ENCODE measurements at places on chromosomes 4 and X. TPM values are rescaled to one million over a fixed set of nuclear protein-coding genes. Genes with fewer than 3 reads are reported as not detected.

The PHKA1 gene
- 0.30 TPM for total RNA-seq

The HTRA3 gene
- total RNA-seq = not detected

The PLXNB3 gene
- total RNA-seq = 0.47 TPM

The SPON2 gene
- 18.9 TPM for total RNA-seq

The BMPR1B gene
- 0.36 TPM for total RNA-seq

The SLC6A14 gene
- total RNA-seq = 0.13 TPM

The STBD1 gene
- 0.26 TPM for total RNA-seq

The GCNA gene
- total RNA-seq = 5.2 TPM

The SRPX gene
- not detected for total RNA-seq

The SPATA18 gene
- not detected for total RNA-seq

The NXF2 gene
- total RNA-seq = not detected

The DKK2 gene
- 0.25 TPM for total RNA-seq

The FUNDC2 gene
- total RNA-seq = 53.0 TPM

The EPHA5 gene
- total RNA-seq = not detected

The MTMR8 gene
- 3.9 TPM for total RNA-seq

The CYP2U1 gene
- 5.8 TPM for total RNA-seq

The HTT gene
- 81.8 TPM for total RNA-seq

The PSAPL1 gene
- total RNA-seq = not detected

The C4orf50 gene
- total RNA-seq = 0.28 TPM

The AFM gene
- total RNA-seq = 0.18 TPM

The TREX2 gene
- total RNA-seq = 5.4 TPM

The DNAAF6 gene
- total RNA-seq = not detected

The CCDC110 gene
- 0.47 TPM for total RNA-seq

The KDR gene
- 0.23 TPM for total RNA-seq

The PLK4 gene
- 3.3 TPM for total RNA-seq

The PNMA6A gene
- total RNA-seq = 0.50 TPM

The TSR2 gene
- total RNA-seq = 40.4 TPM

The CENPVL1 gene
- total RNA-seq = not detected

The SATL1 gene
- 0.10 TPM for total RNA-seq

The WDFY3 gene
- total RNA-seq = 1.3 TPM

The PHEX gene
- total RNA-seq = 0.35 TPM

The PPM1K gene
- total RNA-seq = 74.2 TPM

The TGIF2LX gene
- not detected for total RNA-seq

The ANXA3 gene
- total RNA-seq = 0.79 TPM

The RS1 gene
- total RNA-seq = not detected

The C4orf51 gene
- total RNA-seq = not detected

The TBX22 gene
- not detected for total RNA-seq

The RPL34 gene
- 2,574 TPM for total RNA-seq

The TMPRSS11F gene
- total RNA-seq = not detected

The HERC5 gene
- total RNA-seq = 8.1 TPM

The CXCL11 gene
- total RNA-seq = not detected
